ENCODE measurements at places on chromosomes 3 and 15. TPM values are rescaled to one million over a fixed set of nuclear protein-coding genes. Genes with fewer than 3 reads are reported as not detected.

MME gene
- total RNA-seq: 0.93 TPM

SAMD7 gene
- not detected for total RNA-seq

CCDC39 gene
- total RNA-seq: 0.22 TPM

HIGD2B gene
- not detected for total RNA-seq

BCL2A1 gene
- not detected for total RNA-seq

EPHB3 gene
- 11.7 TPM for total RNA-seq

GOLGA8G gene
- total RNA-seq: not detected

ITIH4 gene
- 9.7 TPM for total RNA-seq

SPSB4 gene
- total RNA-seq: 9.5 TPM

AADACL2 gene
- not detected for total RNA-seq

CCDC9B gene
- 0.11 TPM for total RNA-seq

TMIE gene
- total RNA-seq: 0.53 TPM

SEMA3G gene
- 0.79 TPM for total RNA-seq

GAP43 gene
- total RNA-seq: 11.7 TPM

CELSR3 gene
- 15.2 TPM for total RNA-seq

LRRC15 gene
- not detected for total RNA-seq

CDCP1 gene
- 15.3 TPM for total RNA-seq

CNTN3 gene
- total RNA-seq: 12.7 TPM

CCDC191 gene
- 15.6 TPM for total RNA-seq

PCOLCE2 gene
- total RNA-seq: 2.2 TPM

SLC7A14 gene
- 0.93 TPM for total RNA-seq

ACVR2B gene
- total RNA-seq: 83.9 TPM

GOLGA6D gene
- 0.13 TPM for total RNA-seq
